NCI-H446 (cell line): ENCODE measurements at places on chromosomes 1 and 21.

DNA sequence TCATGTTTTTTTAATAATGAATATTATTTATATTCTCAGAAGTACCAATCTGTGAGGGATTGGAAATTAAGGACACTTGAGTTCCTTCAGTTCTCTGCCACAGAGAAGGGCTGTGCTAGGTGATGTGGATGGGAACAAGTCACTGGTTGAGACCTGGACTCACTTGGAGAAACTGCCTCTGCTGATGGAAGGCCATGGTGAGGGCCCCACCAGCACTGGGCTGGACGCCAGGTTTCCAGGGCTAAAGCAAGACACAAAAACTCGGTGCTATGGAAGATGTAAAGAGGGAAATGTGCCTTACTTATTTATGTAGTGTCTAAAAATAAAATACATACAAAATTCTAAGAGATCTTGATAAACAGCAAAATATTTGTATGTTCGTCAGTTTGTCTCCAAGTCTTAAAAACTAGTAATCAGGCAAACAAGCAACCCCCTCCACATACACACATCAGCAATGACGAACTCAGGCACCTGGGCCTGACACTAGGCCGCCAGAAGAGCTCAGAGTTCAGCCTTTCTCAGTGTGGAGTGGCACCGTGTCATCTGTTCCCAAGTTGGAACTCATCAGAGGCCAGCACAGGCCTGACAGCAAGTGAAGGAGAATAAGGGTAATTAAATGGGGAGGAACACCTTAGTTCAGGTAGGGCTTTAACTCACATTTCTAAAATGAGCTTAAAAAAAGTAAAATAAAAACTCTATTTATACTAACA lies 19.6 kb downstream of the SIPA1L2 start:
- peak; percentile 54 for DNase-seq

- no peak for DNase-seq
Observed at GRCh38 chr1:216223486-216223885, 199.8 kb downstream of the USH2A start.

DNA sequence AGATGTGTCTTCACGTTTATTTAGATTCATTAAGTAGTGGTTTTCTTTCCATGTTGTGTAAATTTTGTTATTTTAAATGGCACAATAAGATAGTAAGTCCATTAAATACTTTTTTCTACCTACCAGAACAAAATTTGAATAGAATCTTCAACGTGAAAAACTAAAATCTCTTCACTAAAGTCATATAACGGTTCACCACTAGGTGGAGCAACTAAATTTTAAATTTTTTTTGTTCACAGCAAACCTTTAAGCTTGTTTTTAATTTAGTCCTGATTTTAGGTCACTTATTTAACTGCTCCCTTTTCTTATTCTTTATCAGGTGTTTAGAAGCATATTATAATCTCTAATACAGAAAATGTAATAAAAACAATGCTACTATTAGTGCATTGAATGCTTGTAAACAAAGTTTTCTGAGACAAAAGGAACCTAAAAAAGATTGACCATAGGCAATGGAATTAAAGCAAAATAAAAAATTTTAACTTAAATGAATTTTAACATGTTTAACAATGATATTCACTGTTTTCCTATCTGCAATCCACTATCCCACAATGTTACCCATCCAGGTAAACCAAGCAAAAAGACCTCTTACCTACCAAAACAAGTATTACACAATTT lies 28.3 kb upstream of the PKN2 start:
- peak; percentile 17 for DNase-seq

GRCh38 chr1:245673881-245674414 lies 519.2 kb downstream of the KIF26B start:
- no peak for DNase-seq

GRCh38 chr1:25608488-25609178 lies 8.0 kb upstream of the MAN1C1 start:
- DNase-seq = peak; percentile 74
